Midbrain (tissue), 1 donor: ENCODE measurements at places on chromosomes 4 and X.

GRCh38 chr4:19945979-19946380, 305.7 kb upstream of the SLIT2 start:
- DNase-seq, result no peak

DNA sequence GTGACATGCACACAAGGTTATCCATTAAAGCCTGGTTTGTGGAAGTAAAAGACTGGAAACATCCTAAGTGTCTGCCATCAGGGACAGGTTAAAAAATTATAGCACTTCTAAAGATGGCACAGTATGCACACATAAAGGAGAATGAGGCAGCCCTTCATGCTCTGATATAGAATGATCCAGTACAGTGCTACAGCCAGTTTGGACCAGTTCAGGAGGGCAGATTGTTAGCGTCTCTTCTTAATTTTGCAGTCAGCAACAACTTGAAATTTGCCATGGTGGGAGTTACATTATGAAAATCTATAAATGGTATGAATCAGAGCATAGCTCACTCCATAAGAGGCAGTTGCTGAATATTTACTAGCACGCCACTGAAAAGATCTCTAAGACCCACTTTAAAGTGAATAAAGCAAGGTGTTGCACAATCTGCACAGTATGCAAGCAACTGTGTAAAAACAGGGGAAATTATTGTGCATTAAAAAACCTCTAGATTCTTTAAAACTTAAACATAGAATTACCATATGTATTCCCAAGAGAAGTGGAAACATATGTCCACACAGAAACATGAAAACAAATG, 20.3 kb upstream of the SOD3 start:
- DNase-seq, result no peak

DNA sequence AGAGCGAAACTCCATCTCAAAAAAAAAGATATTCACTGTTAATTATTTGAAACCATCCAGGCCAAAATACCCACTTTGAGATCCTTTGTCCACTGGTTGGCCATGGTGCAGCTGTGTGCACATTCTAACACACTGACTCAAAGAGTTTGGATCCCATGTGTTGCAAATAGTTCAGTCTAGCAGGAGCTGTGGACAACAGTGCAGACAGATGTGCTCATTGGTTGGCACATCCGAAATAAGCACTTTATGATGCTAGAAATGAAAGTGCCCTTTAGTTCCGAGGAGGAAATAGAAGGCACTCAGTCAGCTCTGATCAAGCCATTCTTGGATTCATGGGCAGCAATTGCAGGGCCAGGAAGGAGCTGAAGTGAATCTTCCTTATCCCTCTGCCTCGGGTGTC, 63.0 kb upstream of the TMEM150C start:
- peak; percentile 15 for DNase-seq

GRCh38 chr4:26001413-26001812, 87.4 kb downstream of the SMIM20 start:
- no peak for DNase-seq

- DNase-seq, result no peak
These were observed 28.4 kb downstream of the ARHGEF6 start for GRCh38 chrX:136752346-136752745.

- no peak for DNase-seq
These were observed 78.2 kb downstream of the RTL5 start for GRCh38 chrX:72053508-72053907.

DNA sequence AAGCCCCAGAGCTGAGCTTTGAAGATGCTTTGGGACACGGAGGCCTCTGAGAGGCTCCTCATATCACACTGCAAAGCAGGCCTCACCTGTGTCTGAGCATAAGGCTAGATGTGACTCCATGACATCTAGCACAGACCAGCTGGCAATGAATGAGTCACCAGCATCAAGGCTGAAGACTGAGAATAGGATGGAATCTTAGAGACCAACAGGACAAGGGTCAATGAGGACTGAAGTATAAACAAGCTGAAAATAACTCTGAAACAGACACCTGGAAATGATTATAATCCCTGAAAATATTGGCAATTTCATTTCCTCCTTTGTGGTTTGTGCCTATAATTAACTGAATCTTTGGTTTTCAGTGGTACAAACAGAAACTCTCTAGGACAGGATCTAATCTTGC, 87.1 kb upstream of the PRPS1 start:
- DNase-seq, result no peak

DNA sequence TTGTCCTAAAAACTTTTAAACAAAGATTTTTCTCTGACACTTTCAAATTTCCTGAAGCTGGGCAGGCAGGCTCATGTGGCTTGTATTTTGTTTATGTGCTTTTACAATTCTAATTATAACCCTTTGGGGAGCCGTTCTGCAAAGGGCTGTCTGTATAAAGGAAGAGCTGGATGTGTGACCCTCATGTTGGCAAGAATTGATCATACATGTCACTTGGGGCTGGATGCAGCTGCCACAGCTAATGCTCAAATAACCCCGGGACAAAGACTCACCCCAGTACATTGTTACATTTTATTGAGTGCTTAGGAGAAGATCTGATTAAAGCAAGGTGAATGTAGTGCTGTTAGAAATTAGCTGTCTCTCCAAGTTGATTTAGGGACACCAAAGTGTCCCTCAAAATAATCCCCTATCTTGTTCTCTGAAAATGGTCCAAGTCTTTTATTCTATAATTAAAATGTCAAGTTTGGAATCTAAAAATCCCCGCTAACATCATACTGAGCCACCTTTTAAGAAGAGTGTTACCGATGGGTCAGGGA, 13.0 kb upstream of the DAPP1 start:
- no peak for DNase-seq
